Caco-2 (cell line): ENCODE measurements at places on chromosomes 5 and 9.

GRCh38 chr9:87138128-87139040 is 191.1 kb upstream of the GAS1 start:
- H3K36me3 ChIP-seq = no peaks in the 10 kb centered on the region
- H3K27me3 ChIP-seq = no peaks in the 10 kb centered on the region
- no peak overlapping the region for H3K27ac ChIP-seq
- H3K4me3 ChIP-seq = no peak overlapping the region
- DNase-seq = no peak

DNA sequence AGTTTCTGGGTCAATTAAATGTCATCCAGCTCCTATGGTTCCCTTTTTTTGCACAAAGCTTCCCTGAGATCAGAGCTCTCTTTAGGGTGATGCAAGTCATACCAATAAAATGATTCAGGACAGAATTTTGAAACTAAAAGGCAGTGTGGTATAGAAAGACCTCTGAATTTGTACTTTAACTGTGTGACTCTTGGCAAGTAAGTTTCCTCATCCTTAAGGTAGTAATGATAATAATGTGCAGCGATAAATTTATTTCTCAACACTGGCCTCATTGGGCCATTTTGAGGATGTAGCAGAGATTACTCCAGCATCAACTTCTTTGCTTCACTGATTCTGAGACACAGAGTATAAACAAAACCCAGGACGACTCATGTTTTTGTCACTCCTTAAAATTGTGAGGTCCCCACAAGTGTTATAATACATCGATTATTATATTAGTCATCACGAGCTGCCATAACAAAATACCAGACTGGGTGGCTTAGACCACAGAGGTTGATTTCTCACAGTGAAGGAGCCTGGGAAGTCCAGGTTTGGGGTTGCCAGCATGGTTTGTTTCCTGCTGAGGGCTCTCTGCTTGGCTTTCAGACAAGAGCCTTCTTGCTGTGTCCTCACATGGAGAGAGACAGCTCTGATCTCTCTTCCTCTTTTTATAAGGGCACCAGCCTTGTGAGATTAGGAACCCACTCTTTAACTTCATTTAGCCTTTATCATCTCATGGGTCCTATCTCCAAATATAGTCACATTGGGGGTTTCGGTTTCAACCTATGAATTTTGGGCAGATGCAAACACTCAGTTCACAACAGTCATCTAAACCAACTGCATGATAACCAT is 293.0 kb downstream of the ZNF608 start:
- no peaks in the 10 kb centered on the region for H3K27me3 ChIP-seq
- no peaks in the 10 kb centered on the region for H3K36me3 ChIP-seq
- H3K4me3 ChIP-seq = no peak overlapping the region
- H3K27ac ChIP-seq = no peak overlapping the region
- no peak for DNase-seq
- H3K4me1 ChIP-seq = no peaks in the 10 kb centered on the region

- no peaks in the 10 kb centered on the region for H3K36me3 ChIP-seq
- no peak overlapping the region for H3K4me3 ChIP-seq
- no peaks in the 10 kb centered on the region for H3K4me1 ChIP-seq
- H3K27me3 ChIP-seq = no peaks in the 10 kb centered on the region
- H3K27ac ChIP-seq = no peak overlapping the region
- DNase-seq = peak; percentile 78
These were observed 70.4 kb upstream of the CTSV start for GRCh38 chr9:97109194-97109811.

GRCh38 chr5:87705876-87706275 is 293.1 kb upstream of the CCNH start:
- H3K27ac ChIP-seq = no peak overlapping the region
- no peaks in the 10 kb centered on the region for H3K4me1 ChIP-seq
- H3K4me3 ChIP-seq = no peak overlapping the region
- H3K36me3 ChIP-seq = no peaks in the 10 kb centered on the region
- no peak for DNase-seq
- H3K27me3 ChIP-seq = no peaks in the 10 kb centered on the region

DNA sequence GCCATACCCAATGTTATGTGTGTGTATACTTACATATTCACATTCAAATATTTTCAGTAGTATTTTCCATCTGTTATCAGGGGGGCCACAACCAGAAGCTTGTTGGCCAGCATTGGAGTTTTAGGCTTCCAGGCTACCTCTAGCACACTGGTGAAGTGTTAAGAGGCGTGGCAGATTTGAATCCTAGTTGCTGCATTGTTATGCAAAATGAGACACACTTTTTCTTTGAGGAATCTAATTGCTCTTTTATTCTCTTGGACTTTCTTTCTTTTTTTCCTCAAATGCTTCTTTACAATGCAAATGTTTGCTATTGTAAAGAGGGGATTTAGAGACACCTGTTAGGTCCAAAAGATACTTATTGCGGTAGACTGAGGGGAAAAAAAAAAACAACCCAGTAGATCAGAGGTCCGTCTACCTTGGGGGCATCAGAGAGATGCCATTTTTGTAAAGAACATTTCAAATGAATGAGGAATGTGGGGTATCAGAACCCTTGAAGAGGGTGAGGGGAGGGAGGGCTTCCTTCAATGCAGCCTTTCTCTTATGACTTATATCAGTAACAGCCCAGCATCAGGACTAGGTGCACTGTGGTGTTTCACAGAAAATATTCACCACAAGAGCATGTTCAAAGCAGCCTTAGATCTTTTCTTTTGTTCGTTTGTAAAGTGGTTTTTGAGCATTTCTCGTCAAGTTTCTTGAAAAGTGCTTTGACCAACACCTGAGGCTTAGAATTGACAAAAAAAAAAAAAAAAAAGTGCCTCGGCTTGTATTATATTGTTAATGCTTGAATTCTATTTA is 3.8 kb downstream of the SMARCA2 start:
- no peak overlapping the region for H3K27ac ChIP-seq
- H3K36me3 ChIP-seq = no peaks in the 10 kb centered on the region
- no peaks in the 10 kb centered on the region for H3K27me3 ChIP-seq
- no peak for DNase-seq

GRCh38 chr9:133996531-133997520 is 4.7 kb upstream of the VAV2 start:
- no peak overlapping the region for H3K27ac ChIP-seq
- no peaks in the 10 kb centered on the region for H3K27me3 ChIP-seq
- H3K36me3 ChIP-seq = no peaks in the 10 kb centered on the region; the same call in 1 of the 2 replicates
- no peak overlapping the region for H3K4me3 ChIP-seq
- DNase-seq = no peak

DNA sequence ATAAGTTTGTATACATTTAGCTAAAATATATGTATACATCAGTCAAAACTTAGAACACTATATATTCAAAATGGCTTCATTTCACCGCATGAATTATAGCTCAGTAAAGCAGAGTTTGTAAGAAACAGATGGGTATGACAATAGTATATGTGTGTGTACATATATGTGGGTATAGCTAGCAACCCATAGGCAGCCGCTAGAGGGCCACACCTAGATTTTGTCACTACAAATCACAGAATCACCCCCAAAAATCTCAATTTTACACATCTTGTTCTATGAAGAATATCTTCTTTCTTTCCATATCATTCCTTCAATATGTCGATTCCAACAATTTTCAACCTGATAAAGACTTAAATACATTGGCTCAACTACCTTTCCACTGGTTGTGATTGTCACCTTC is 357.8 kb upstream of the CCNG1 start:
- H3K36me3 ChIP-seq = no peaks in the 10 kb centered on the region
- no peak overlapping the region for H3K4me3 ChIP-seq

- no peaks in the 10 kb centered on the region for H3K4me1 ChIP-seq
- no peak for DNase-seq
- H3K27ac ChIP-seq = no peak overlapping the region
These were observed 126.3 kb upstream of the ASTN2 start for GRCh38 chr9:117541181-117541580.

DNA sequence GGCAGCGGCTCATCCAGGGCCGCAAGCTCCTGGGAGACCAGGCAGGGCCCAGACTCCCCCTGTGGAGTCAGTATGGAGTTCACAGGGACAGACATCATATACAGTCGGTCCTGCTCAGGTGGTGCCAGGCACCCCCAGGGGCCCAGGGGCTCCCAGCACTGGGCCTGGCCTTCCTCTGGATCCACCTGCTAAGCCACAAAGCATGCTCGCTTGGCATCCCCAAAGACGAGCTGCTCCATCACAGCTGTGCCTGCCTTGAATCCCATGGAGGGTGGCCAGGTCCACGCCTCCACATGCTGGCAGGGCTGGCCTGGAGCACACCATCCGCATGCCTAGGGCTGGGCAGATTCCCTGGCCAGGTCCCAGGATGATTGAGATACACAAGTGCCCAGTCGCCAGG is 4.6 kb downstream of the BICD2 start:
- H3K4me1 ChIP-seq = no peaks in the 10 kb centered on the region
- no peak overlapping the region for H3K27ac ChIP-seq
- no peaks in the 10 kb centered on the region for H3K36me3 ChIP-seq
- H3K4me3 ChIP-seq = no peak overlapping the region
- H3K27me3 ChIP-seq = no peaks in the 10 kb centered on the region
- DNase-seq = no peak

DNA sequence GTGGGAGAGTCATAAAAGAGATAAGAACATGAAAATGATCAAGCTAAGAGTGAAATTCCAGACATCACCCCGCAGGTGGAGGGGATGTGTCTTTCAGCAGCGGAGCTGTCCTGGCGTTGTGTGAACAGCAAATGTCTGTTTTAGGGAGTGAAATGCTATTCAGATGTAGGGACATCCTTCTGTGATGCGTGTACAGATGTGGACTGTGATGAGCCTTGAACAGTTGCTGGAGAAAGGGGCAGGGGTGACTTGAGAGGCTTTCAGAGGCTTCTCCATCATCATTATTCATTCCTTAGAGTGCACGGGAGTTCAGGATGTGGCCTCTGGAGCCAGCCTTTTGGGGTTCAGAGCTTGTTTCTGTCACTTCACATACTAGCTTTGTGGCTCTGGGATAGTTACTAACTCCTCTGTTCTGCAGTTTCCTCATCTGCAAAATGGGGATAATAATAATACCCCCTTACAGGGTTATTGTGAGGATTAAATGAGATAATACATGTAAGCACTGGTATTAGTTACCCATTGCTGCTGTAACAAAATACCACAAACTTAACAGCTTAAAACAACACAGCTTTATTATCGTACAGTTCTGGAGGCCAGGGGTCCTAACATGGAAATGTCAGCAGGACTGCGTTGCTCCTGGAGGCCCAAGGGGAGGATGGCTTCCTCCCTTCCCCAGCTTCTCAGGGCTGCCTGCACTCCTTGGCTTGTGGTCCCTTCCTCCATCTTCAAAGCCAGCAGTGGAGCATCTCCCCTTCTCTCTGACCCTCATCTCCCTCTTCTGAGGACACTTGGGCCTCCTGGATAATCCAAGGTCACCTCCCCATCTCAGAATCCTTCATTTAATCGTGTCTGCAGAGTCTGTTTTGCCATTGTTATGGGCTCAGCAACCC is 9.4 kb downstream of the TRAF1 start:
- no peaks in the 10 kb centered on the region for H3K4me1 ChIP-seq
- H3K36me3 ChIP-seq = no peaks in the 10 kb centered on the region
- H3K27me3 ChIP-seq = no peaks in the 10 kb centered on the region
- H3K4me3 ChIP-seq = no peak overlapping the region
- H3K27ac ChIP-seq = no peak overlapping the region

- H3K4me3 ChIP-seq = peak within 1 kb of the TSS; percentile 97
- DNase-seq = peak; percentile 54
- peaks cover 2% of the 10 kb centered on the region; the same call in 1 of the 2 replicates for H3K36me3 ChIP-seq
- H3K27me3 ChIP-seq = no peaks in the 10 kb centered on the region
These were observed at the start of gene GRK6 for GRCh38 chr5:177426566-177427210. TSS of gene GRK6 (plus strand) at chr5:177426676. CDS start at chr5:177426846, 170 bp downstream.

GRCh38 chr9:100340224-100340623 is 12.5 kb downstream of the TEX10 start:
- no peak overlapping the region for H3K4me3 ChIP-seq
- no peaks in the 10 kb centered on the region for H3K27me3 ChIP-seq
- H3K36me3 ChIP-seq = no peaks in the 10 kb centered on the region
- no peak overlapping the region for H3K27ac ChIP-seq
- no peak for DNase-seq

- DNase-seq = no peak
- peaks cover 11% of the 10 kb centered on the region for H3K4me1 ChIP-seq
- H3K36me3 ChIP-seq = no peaks in the 10 kb centered on the region
- no peak overlapping the region for H3K4me3 ChIP-seq
These were observed 67.1 kb downstream of the BAAT start for GRCh38 chr9:101317735-101318134.

- no peaks in the 10 kb centered on the region for H3K36me3 ChIP-seq
- no peaks in the 10 kb centered on the region for H3K27me3 ChIP-seq
- H3K4me3 ChIP-seq = no peak overlapping the region
- no peaks in the 10 kb centered on the region for H3K4me1 ChIP-seq
These were observed 141.9 kb downstream of the SLC12A2 start for GRCh38 chr5:128225245-128226030.

DNA sequence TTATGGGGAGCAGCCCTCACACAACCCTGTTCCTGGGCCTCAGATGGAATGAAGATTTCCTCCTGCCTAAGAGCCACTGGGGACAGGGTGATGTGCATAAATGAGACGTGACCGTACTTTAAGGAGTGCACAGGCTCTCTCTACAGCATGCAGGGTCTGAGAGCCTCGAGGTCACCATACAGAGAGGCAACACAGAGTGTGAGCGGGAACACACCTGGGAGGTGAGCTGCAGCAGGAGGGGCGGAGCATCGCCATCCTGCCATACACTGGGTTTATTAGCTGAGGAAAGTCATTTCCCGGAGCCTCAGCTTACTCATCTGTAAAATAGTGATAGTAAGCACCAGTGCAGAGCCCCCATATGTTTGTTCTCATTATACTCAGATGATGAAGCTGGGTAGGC is 182.5 kb upstream of the RAD23B start:
- H3K36me3 ChIP-seq = no peaks in the 10 kb centered on the region
- H3K27me3 ChIP-seq = no peaks in the 10 kb centered on the region
- H3K4me1 ChIP-seq = no peaks in the 10 kb centered on the region
- H3K27ac ChIP-seq = no peak overlapping the region

DNA sequence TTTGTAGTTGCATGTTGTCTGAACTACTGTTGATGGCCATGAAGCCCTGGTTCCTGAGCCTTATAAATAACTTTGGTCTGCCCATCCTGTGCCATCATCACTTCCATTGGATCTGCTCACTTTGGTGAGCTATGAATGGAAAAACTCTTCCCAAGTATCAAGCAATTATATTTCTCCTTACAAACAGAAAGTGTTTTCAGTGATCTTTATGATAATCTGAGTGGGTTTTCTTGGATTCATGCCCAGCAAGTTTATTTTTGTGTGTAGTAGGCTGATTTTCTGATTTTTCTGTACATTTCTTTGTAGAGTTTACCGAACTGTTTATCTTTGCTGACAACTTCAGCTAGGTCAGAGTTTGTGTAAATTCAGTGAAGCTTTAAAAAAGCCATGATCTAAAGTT is 31.0 kb downstream of the CAMK4 start:
- no peaks in the 10 kb centered on the region for H3K36me3 ChIP-seq
- DNase-seq = no peak
- no peaks in the 10 kb centered on the region for H3K4me1 ChIP-seq

- no peaks in the 10 kb centered on the region for H3K4me1 ChIP-seq
- no peak for DNase-seq
- H3K4me3 ChIP-seq = no peak overlapping the region
- H3K27ac ChIP-seq = no peak overlapping the region
- no peaks in the 10 kb centered on the region for H3K27me3 ChIP-seq
- H3K36me3 ChIP-seq = no peaks in the 10 kb centered on the region
These were observed 1632.8 kb downstream of the MAT2B start for GRCh38 chr5:165138236-165138635.
